ENCODE measurements at places on chromosomes 4 and X.

GRCh38 chrX:10618961-10619360 lies 1.4 kb downstream of the MID1 start:
- no peak for DNase-seq

GRCh38 chrX:70434914-70435586 lies 9.6 kb upstream of the DLG3 start:
- no peak for DNase-seq

- DNase-seq: no peak
Measured at GRCh38 chr4:26916195-26916594, 55.6 kb downstream of the STIM2 start.

- no peak for DNase-seq
Measured at GRCh38 chr4:94338681-94339351, 3.8 kb downstream of the HPGDS start.

DNA sequence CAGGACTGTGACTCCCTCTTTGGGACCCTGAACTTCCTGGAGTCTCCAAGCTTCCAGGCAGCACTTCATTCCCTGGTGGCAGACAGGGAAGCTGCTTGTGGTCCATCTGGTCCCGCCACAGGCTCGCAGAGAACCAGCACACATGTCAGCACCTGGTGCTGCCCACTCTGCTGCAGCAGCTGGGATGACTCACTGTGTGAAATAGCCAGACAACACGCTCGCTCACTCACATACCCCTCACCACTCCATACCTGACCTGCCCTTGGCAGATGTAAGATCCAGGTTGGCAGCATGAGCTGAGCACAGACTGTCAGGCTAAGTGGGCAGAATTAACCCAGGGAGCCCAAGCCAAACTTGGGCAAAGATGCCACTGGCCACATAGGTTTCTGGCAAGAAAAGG lies 613.5 kb downstream of the PCDH18 start:
- DNase-seq: no peak

DNA sequence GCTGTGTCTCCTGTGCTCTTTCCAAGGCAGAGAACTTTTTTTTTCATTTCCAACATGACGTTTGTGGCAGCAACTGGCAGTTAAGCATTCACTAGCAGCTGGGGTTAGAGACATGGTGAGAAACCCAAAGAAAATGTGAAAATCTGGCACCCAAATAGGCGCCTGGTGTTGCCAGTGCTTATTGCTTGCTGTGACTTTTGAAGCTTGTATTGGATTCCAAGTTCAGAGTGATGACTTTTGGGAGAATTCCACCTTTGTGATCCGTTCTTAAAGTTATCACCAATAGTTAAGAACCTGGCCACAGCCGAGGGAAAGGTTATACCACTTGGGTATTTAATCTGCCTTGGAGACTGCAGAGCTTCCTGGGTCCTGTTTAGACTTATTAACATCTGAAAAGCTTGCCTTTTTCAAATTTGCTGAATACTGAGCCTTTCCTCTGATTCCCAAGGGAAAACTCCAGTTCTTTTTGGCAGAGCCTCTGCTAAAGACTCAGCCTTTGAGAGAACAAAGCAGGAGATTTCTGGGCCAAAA lies 101.0 kb downstream of the OPHN1 start:
- DNase-seq: no peak

GRCh38 chr4:163193717-163194116 lies 27.0 kb upstream of the NAF1 start:
- no peak for DNase-seq

- DNase-seq: no peak
Measured at GRCh38 chr4:75099321-75099720, 166.4 kb downstream of the PARM1 start.

DNA sequence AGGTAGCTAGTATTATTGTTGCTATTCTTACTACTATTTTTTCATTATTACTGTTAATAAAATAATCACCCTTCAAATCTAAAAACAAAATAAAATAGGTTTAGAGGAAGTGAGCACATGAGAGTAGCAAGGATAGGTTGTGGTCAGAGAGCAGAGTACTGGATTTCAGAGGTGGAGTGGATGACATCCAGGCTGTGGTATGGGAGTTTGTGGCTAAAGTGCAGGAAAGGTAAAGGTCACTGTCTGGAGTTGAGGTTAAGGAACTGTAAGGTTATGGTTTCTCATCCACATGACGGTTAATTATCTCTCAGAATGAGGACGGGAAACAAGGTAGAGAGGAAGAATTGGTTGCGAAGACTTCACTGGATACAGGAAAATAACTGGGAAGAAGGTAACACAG lies 27.7 kb downstream of the STEEP1 start:
- no peak for DNase-seq

- no peak for DNase-seq
Measured at GRCh38 chrX:134599184-134599914, 58.9 kb downstream of the PLAC1 start.

DNA sequence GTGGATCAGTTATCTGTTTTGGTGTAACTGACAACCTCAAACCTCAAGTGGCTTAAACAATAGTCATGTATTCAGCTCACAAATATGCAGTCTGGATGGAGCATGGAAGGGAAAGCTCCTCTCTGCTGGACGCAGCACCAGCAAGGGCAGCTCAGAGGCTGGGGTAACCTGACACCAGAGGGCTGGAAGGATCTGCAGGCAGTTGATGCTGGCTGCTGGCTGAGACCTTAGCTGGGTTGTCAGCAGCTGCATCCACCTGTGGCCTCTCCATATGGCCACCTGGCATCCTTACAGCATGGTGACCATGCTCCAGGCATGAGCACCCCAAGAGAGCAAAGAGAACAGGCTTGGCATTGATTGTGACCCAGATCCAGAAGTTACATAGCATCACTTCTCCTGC lies 46.7 kb downstream of the ENPP6 start:
- DNase-seq: peak; percentile 66

GRCh38 chrX:19086102-19086772 lies 36.0 kb downstream of the ADGRG2 start:
- DNase-seq: no peak

GRCh38 chr4:176561368-176561767 lies 231.4 kb downstream of the VEGFC start:
- DNase-seq: no peak

DNA sequence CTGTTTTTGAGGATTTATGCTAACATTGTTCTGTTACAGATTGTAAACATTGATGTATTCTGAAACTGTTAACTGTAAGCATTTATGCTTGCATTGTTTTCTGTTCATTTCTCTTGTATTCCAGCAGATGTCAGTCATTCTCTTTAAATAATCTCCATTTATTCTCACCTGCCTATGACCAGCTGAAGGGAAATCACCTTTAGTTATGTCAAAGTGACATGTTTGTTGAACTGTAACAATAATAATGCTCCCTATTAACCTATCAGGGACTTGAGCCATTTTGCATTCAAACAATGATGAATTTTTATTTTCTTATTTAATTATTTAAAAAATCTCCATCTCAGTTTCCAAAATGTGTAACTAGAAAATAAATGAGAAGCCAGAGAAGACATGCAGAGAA lies 58.0 kb downstream of the SPCS3 start:
- DNase-seq: peak; percentile 12

GRCh38 chrX:7993873-7994272 lies 66.7 kb upstream of the PNPLA4 start:
- DNase-seq: no peak

GRCh38 chr4:173191623-173192041 lies 23.0 kb downstream of the GALNT7 start:
- no peak for DNase-seq

DNA sequence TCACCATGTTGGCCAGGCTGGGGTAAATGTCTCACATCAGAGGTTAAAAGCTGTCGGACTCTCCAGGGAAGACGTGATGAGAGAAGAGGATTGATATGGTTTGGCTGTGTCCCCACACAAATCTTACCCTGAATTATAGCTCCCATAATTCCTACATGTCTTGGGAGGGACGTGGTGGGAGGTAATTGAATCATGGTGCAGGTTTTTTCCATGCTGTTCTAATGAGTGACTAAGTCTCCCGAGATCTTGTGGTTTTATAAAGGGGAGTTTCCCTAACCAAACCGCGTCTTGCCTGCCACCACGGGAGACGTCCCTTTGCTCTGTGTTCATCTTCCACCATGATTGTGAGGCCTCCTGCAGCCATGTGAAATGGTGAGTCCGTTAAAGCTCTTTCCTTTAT lies 64.4 kb downstream of the ASMT start:
- DNase-seq: no peak

GRCh38 chr4:7166981-7167700 lies 25.2 kb upstream of the SORCS2 start:
- peak; percentile 35 for DNase-seq

DNA sequence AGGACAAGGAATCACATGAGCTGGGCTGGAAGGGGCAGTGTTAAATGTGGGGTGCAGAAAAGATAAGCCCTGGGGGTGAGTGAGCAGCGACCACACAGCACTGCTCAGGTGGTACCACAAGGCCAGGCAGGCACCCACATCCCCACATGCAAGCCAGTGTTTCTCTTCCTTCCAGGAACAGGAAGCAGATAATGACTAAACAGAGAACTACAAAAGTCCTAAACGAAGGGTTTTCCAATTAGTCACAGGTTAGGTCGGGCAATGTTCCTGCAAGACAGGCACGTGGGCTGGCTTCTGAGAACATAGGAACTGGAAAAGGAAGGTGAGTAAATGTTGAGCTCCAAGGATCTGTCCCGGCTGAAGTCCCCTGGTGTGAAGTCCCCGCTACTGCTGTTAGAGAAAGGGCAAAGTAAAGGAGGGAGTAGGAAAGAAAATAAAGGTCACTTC lies 19.5 kb downstream of the RELL1 start:
- DNase-seq: no peak

DNA sequence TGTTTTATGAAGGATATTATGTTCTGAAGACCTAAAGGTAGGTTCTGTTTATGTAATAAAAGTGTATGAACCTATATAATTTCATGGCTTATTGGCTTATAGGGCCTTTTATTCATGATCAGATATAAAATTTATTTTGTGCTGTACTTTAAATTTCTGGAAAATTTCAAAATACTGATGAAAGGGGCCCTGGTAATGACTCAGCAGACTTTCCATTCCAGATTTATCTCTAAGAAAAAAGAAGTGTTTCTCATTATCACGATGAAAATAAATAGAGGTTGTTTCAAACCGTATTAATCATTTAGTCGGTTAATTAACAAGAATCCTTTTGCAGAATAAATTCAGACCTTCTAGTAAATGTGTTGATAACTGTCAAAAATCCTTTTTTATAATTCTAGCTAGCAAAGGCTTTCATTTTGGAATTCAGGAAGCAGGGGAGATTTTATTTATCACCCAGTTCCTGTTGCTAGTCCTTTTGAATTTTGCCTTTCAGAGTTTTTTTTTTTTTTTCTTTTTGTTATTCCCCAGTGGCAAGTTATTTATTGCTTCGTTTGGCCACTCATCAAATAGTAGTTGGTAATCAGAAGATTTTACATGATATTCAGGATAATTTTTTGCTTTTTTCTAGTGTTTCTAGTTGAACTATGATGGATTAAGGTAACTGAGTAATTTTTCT lies 5.4 kb upstream of the TAPT1 start:
- no peak for DNase-seq

- DNase-seq: no peak
Measured at GRCh38 chr4:118346495-118346894, 6.3 kb downstream of the PRSS12 start.

- no peak for DNase-seq
Measured at GRCh38 chr4:108081256-108081655, 87.5 kb downstream of the LEF1 start.

- DNase-seq: no peak
Measured at GRCh38 chr4:53189011-53189410, 176.8 kb downstream of the SCFD2 start.

DNA sequence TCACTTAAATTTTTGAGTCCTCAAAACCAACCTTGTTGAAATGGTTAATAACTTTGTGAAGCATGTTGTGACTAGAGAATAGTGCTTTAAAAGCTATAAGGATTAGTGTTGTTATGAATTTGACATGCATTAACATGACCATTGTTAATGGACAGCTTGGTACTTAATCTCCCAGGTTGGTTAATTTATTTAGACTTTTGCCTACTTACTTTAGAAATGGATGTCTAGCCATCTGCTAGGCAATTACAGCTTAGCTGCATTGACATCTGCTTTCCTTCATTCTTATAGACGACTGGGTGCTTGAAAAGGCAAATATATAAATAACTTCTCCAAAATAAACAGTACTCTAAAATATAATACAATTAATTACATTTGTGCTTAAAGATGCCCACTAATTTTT lies 368.0 kb downstream of the CCSER1 start:
- DNase-seq: no peak

DNA sequence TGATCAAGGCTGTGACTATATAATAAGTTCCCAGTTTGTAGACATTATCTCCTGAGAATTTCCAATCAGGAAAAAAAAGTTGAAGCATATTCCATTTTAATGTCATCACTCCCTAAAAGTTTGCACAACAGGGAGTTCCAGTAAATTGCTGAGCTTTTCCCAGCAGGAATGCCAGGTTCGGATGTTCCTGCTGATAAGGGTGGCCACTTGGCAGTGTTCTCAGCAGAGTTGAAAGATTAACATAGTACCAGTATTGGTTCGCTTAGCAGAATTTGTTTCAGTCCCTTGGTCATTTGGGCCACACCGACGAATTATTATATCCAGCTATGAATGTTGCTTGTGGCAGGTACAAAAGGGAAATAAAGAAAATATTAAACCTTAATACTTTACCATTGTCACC lies 5.2 kb upstream of the CXCL2 start:
- DNase-seq: no peak

DNA sequence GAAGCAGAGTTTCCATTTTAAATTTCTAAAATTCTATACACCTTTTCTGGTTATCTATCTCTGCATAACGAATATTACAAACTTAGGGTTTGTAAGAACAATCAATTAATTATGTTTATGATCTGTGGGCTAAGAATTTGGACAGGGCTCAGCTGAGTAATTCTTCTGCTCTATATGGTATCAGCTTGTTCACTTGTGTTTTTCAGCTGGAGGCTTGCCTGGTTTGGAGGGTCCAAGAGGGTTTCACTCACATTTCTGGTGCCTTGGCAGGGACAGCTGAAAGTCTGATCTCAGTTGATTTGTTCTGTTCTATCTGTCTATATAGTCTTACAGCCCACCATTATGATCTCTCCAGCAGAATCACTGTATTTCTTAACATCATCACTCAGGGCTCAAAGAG lies 57.8 kb upstream of the ADGRA3 start:
- no peak for DNase-seq

- no peak for DNase-seq
Measured at GRCh38 chr4:89299153-89299791, 8.3 kb downstream of the GPRIN3 start.

DNA sequence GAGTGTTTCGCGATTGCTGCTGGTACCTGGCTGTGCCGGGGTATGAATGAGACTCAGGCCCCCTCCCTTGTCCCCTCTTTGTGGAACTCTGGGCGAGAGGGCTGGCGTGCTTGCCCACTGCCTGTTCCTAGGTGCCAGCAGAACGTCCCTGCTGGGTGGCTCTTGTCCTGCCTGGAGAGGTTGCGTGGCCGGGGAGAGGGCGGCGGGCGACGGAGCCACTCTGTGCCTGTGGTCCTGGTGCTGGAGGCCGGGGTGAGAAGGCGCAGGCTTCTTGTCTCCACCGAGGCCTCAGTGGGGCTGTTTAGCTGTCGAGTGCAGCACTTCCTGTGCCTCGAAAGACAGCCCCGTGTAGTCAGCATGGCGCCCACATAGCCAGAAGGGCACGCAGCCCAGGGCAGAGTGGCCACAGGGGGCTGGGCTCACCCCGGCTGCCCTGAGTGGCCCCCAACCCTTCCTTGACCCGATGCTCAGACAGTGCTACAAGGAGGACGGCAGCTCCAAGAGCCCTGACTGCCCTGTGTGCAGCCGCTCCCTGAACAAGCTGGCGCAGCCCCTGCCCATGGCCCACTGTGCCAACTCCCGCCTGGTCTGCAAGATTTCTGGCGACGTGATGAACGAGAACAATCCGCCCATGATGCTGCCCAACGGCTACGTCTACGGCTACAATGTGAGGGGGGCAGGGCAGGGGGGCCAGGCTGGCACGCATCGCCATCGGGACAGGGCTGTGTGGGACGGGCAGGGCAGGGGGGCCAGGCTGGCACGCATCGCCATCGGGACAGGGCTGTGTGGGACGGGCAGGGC lies 8.9 kb upstream of the UVSSA start:
- DNase-seq: no peak

All from H7 (cell line).